ENCODE measurements at places on chromosomes 1 and 21. TPM values are rescaled to one million over a fixed set of nuclear protein-coding genes. Genes with fewer than 3 reads are reported as not detected.

GRCh38 chr1:117092594-117092993 lies 29.0 kb downstream of the TRIM45 start:
- no peak for DNase-seq
- H3K4me3 ChIP-seq: peak overlapping the region; percentile 29
- H3K27me3 ChIP-seq: no peaks in the 10 kb centered on the region
- peaks cover 41% of the 10 kb centered on the region for H3K4me1 ChIP-seq
- peak overlapping the region; percentile 98 for H3K27ac ChIP-seq
- peaks cover 9% of the 10 kb centered on the region for H3K36me3 ChIP-seq

Gene PI4KB
- polyA plus RNA-seq: 66.3 TPM

Gene TFF2
- polyA plus RNA-seq: not detected

Gene OR2M5
- not detected for polyA plus RNA-seq

GRCh38 chr1:157766792-157767191 lies 10.1 kb downstream of the FCRL2 start:
- H3K27me3 ChIP-seq: no peaks in the 10 kb centered on the region
- H3K4me3 ChIP-seq: no peak overlapping the region
- no peaks in the 10 kb centered on the region for H3K4me1 ChIP-seq
- H3K36me3 ChIP-seq: no peaks in the 10 kb centered on the region
- DNase-seq: no peak

DNA sequence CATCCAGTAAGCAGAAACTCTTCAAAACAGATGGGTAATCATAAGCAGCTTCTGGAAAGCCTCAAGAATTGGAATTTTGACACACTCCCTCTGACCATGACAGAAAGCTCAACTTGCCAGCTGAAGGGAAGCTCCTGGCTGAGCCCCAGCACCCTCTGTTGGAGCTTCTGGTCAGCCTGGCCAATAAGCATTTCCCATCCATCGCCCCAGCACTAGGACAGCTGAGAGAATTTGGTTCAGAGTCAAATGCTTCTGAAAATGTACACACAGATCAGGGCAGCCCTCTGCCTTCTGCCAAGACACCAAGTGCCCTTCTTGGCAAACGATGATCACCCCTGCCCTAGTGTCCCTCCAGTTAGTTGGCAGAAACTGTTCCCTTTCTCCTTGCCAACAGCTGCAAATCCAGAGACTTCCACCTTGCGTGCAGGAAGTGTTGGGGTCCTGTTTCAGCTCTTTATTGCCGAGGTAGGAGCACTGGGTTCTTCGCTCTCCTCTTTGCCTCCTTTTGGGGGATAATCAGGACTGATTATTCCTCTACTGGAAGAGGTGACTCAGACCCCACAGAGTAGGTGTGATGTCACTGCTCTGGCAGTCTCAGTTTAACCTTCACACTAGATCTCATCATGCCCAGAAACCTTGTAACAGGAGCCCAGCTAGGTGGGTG lies 11.9 kb downstream of the PIGV start:
- H3K4me1 ChIP-seq: peaks cover 40% of the 10 kb centered on the region
- H3K27me3 ChIP-seq: no peaks in the 10 kb centered on the region
- peak; percentile 66 for DNase-seq
- H3K27ac ChIP-seq: peak overlapping the region; percentile 79
- no peaks in the 10 kb centered on the region for H3K36me3 ChIP-seq

Gene RGS18
- 0.11 TPM for polyA plus RNA-seq

DNA sequence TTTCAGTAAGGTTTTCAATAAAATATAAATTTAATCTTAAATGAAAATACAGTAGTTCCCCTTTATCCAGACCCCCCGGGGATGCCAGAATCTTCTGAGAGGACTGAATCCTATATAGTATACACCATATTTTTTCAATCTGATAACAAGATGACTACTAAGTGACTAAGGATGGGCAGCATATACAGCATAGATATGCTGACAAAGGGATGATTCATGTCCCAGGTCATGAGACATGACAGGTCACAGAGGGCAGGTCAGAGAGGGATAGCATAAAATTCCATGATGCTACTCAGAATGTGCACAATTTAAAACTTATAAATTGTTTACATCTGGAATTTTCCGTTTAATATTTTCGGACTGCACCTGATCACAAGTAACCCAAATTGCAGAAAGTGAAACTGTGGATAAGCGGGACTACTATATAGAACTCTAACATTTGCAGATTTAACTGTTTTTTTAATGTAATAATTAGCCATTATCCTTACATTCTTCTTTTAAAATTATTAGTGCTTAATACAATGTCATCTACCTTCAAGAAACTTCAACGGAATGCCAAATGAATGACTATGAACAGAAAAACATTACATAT lies 48.8 kb downstream of the LRRC40 start:
- no peaks in the 10 kb centered on the region for H3K36me3 ChIP-seq
- H3K27me3 ChIP-seq: no peaks in the 10 kb centered on the region
- DNase-seq: no peak
- no peaks in the 10 kb centered on the region for H3K4me1 ChIP-seq
- no peak overlapping the region for H3K27ac ChIP-seq
- H3K4me3 ChIP-seq: no peak overlapping the region

Gene MIXL1
- polyA plus RNA-seq: 0.01 TPM

Gene KANK4
- polyA plus RNA-seq: 0.09 TPM

All from psoas muscle (tissue), 8 donors.